ENCODE measurements at places on chromosomes 2 and 18.

DNA sequence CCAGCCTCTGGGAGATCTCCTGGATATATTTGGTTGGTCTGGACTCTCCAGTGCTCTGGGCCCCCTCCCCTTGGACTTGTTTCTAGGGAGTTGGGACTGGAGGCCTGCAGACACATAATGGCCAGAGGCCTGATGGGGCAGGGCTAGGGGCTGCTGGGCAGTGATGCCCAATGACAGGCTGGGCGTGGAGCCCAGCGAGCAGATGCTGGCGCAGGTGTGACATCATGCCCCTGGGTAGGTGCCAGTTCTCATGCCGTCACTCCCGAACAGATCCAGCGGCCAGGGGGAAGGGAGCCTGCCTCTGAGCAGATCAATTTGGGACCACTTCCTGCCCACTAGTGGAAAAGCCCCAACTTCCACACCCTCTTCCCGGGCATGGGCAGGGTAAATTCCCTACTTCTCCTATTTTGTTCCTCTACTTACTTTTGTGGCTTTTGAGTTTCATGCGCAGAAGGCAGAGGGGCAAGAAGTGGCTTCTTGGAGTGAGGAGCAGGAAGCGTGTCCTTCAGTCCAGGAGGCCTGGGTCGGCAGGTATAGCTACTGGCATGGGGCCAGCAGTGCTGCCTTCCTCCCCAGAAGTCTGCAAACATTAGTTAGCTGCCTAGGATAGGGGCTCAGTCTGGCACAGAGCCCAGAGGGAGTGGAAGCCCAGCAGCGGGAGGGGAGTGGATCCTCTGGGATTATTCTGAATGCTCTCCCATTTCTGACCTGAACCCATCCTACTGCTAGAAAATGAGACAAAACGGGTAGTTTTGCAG is 6.1 kb downstream of the MPV17 start:
- no peak for DNase-seq

DNA sequence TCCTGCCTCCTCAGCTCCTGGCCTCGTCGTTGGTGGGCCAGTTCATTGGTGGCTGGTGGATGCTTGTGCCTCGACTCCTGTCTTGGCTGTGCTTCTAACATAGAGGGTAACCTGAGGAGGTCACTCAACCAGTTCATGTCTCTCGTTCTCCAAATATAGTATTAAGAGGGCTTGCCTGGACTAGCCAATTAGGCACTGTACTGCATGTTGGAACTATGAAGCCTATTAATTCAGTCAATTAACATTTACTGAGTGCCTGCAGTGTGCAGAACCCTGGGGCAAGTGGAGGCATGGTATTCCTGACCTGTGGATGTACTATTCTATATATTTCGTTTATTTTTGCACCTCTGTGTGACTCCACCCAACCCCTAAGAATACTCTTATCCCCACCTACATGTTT is 89.9 kb upstream of the PELI1 start:
- no peak for DNase-seq

- DNase-seq: no peak
Observed at GRCh38 chr2:205198140-205198525, 484.2 kb upstream of the NRP2 start.

DNA sequence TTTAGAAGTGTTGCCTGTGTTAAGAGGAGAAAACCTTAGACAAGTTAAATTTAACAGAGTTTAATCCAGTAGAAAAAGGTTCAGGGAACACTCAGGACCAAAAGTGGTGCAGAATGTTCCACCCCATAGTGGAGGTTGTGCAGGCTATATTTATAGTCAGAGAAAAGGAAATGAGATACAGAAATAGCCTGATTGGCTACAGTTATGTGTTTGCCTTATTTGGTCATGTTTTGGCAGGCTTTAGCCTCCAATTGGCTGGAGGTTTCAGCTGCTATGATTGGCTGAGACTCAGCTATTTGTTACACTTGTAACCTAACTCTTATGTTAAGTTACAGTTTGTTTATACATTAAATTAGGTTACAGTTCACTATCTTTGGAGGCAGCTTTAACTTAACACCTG is 4.2 kb downstream of the STAMBP start:
- no peak for DNase-seq

DNA sequence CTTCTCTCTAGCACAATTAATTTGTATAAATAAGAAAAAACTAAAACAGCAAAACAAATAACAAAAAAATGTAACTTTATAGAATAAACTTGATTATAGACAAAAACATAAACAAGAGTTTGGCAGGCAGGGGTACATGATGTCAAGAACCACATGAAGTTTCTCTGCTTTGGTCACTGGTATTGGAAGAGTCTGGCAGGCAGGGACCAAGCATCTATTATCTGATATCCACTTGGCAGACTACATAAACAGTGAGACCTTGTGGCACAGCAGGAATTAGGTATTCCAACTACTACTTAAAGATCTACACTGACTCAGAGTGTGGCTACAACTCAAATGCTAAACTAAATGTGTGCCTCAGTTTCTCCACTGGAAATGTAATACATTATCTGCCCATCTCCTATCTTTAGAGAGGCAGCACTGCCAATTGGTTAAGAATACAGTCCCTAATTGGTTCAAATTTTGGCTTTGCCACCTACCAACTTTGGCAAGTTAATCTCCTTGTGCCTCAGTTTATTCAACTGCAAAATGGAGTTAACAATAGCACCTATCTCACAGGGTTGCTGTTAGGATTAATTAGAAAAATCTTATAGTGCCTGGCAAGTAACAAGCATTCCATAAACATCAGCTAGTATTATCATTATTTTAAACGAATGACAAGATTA is 2.7 kb downstream of the MAP4K3 start:
- DNase-seq: no peak

- DNase-seq: no peak
Observed at GRCh38 chr2:26692897-26693849, 651 bp downstream of the KCNK3 start.

GRCh38 chr18:44452346-44452745 is 228.3 kb upstream of the SETBP1 start:
- peak; percentile 26 for DNase-seq

GRCh38 chr2:62267696-62268095 is 71.8 kb downstream of the B3GNT2 start:
- DNase-seq: no peak

GRCh38 chr2:65482971-65483370 is 50.6 kb upstream of the SPRED2 start:
- DNase-seq: no peak

- DNase-seq: no peak
Observed at GRCh38 chr2:239467281-239467955, 66.6 kb upstream of the HDAC4 start.

DNA sequence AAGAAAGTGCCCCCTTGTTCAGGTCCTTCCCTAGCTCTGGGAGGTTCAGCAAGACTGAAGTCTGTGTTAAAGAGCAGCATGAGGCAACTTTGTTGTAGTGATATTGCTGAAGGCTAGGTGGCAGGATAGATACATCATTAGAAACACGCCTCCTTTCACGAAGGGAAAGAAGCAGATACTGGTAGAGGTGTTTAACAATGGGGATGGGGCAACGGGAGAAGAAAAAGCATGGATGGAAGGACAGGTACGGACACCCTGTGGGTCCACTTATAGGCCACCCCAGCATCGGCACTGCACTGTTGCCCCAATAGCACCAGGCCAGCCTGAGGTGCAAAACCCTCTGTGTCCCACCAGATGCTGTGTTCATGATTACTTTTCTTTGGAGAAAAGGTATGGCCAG is 3.5 kb upstream of the IGFBP5 start:
- peak; percentile 48 for DNase-seq

DNA sequence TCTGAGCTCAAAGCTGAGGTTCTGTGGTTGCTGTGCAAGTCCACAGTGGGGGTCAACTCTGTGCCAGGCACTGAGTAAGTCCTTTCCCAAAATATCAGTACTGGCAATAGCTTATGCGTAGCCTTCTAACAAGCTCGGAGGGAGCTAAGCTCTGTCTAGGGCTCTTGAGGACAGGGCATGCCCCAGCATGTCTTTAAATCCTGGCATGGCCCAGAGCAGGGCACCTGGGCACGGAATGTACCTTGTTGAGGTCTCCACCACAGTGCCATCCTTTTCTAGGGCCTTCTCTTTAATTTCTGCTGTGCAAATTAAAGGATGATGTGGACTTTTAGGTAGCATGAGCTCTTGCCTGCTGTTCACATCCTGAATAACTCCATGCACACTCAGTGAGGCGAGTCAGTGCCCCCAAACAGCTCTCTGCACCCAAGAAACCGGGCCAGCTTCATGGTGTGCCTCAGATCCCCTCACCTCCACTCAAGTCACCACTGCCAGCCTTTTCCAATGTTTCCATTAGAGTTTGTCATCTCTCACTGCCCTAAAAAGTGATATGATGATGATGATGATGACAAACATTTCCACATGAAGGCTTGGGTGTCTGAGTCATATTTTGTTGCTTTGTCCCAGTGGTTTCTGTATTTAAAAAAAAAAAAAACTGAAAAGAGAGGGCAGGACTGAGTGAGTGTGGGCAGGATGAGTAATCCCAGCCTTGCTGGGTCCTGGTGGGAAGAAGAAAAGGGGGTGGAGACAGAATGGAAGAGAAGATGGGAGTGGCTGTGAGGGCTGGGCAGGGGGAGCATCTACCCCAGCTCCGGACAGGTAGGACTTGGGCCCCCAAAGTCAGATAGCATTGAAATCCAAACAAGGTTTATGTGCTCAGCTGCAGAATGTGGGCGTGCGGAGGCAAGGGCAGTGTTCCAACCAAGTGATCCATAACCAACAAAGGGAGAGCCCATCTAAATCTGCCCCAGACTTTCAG is 78.9 kb downstream of the ZBTB7C start:
- DNase-seq: no peak

- DNase-seq: no peak
Observed at GRCh38 chr2:117875786-117876185, 61.3 kb downstream of the DDX18 start.
